ENCODE measurements at places on chromosomes 5 and 9. TPM values are rescaled to one million over a fixed set of nuclear protein-coding genes. Genes with fewer than 3 reads are reported as not detected.

The IL17B gene
- polyA plus RNA-seq, result not detected

The FUT7 gene
- polyA plus RNA-seq, result 0.14 TPM

The PIP5KL1 gene
- 0.40 TPM for polyA plus RNA-seq

The SLC4A9 gene
- not detected for polyA plus RNA-seq

The LYRM7 gene
- 2.3 TPM for polyA plus RNA-seq

The ADCY2 gene
- polyA plus RNA-seq, result not detected

The JAKMIP2 gene
- 0.38 TPM for polyA plus RNA-seq

The SLC1A3 gene
- polyA plus RNA-seq, result 1.8 TPM

The C1QTNF2 gene
- polyA plus RNA-seq, result 0.28 TPM

The ALDOB gene
- polyA plus RNA-seq, result 1,872 TPM

The NUTM2G gene
- 0.07 TPM for polyA plus RNA-seq

The BTNL8 gene
- polyA plus RNA-seq, result 0.49 TPM
